Dermis blood vessel endothelial cell (primary cell): ENCODE measurements at places on chromosomes 12 and 14.

GRCh38 chr12:105912882-105913678 is 225.7 kb downstream of the NUAK1 start:
- DNase-seq = no peak

GRCh38 chr12:47947341-47947740 is 16.1 kb upstream of the TMEM106C start:
- no peak for DNase-seq

DNA sequence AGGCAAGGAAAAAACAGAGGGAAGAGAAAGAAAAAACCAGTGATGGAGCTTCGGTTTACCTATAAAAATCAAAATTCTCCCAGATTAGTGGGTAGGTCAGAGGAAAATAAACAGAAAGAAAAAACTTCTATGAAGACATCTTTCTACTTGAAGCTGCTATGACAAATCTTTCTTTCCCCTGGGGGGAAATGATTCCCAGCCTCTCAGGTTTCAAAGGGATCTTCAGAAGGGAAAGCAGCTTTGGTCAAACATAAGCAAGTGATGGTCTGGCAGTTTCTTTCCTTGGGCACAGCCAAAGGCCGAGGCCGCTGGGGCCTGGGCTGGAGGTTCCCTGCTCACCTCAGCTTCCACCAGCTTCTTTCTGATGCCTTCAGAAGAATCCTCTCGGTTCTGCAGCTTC is 104.5 kb downstream of the PRKAB1 start:
- no peak for DNase-seq

DNA sequence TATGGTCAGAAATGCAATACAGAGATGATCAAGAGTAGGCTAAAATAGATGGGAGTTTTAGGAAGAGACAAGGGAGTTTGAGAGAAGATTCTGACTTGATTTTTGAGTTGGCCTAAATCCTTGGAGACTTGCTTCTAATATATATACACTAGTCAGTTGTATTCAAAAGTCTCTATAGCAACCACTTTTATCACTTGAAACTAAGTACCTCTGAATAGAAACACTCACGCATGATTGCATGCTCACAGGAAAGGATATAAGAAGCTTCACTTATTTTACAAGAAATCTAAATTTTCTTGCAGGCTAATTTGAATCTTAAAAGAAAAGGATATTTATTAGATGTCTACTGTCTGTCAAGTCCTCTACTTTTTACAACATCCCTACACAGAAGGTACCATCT is 316.8 kb downstream of the SNAPC1 start:
- no peak for DNase-seq

- no peak for DNase-seq
Observed at GRCh38 chr14:105076296-105076804, 11.1 kb upstream of the GPR132 start.

DNA sequence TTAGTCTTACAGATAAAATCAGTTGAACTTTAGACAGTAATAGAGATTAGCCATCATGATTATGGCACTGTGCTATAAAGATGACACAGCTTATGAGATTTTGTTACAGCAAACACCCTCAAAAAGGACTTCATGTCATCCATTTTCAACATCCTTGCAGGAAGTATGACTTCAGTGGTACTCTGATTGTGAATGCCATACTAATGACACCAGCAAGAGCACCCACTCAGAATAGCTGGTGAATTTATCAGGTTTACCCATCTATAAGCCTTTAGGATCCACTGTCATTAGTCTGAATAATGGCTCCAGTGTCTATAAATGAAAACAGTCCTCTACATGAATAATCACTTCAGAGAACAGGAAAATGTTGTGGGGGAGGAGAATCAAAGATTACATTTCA is 615.2 kb downstream of the RPS29 start:
- DNase-seq = no peak

- DNase-seq = peak; percentile 37
Observed at GRCh38 chr12:13093191-13093847, 10.1 kb downstream of the GSG1 start.

DNA sequence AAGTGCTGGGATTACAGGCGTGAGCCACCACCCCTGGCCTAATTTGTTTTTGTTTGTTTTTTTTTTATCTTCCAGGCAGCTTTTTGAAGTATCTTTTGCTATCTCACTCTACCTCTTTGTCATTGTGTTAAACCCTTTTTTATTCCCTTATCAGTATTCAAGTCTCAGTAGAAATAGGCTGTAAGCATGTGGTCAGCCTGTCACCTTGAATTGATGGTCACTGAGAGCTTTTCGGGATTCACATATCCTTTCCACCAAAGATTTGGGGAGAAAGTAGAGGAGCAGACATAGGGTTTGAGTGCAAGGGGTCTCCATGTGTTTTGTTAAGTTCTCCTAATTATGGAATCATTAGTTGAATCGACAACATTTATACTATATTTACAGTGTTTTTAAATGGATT is 36.4 kb downstream of the TMPO start:
- DNase-seq = no peak

DNA sequence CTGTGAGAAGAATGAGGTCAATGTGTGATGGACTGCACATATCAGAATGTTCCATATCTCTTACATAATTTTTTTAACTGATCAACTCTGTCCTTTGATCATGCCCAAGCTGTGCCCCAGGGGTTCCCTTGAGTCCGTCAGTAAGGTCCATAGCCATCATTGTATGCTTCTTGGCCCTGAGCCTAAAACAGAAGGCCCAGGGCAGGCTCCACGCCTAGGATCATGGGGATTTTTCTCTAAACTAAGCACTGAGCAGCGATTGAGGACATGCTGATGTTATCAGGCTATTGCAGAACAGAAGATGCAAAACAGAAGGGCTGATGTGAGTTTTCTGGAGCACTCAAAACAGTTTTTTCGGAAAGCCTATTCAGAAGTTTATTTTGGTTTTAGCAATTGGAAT is 20.9 kb downstream of the RNASE9 start:
- no peak for DNase-seq

DNA sequence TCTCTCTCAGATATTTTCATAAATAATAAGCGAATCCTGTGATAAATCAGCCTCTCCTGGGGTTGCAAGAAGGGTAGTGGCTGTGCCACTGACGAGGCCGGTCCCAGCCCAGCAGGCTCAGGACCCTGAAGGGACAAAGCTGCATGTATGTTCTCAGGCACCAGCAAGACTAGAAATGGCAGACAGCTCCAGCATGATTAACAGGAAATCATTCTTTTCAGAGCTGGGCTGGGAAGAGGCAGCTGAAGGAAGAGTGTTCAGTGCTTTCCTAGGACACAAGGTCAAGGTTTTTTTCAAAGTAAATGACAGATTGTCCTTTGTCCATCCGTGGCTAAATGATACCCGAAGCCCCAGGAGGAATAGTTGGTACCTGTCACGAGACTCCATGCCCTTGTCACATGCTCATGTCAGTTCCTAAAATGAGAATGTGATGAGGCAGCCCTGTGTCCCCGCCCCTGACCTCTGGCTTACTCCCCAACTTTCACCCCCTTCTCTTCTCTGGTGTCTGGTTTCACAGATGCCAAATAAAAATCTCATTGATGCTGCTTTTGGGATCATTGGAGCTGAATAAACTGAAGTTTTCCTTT is 65.1 kb downstream of the PPP1R36 start:
- no peak for DNase-seq

DNA sequence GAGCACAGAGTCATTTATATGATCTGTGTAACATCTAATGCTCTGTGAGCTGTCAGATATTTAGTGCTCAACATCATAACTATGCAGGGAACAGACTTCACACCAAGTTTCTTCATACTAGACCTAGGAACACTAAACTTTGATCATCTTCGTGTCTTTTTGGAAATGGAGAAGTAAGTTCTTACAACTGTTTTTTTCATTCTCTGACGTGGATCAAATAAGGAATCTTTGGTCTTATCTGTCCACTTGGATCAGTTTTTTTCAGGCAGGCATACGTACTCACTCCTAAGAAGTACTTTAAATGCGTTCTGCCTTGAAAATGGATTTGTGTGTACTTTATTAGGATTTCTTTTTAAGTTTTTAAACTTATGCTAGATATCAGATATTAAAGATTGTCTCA is 191.0 kb downstream of the FBXL14 start:
- no peak for DNase-seq

DNA sequence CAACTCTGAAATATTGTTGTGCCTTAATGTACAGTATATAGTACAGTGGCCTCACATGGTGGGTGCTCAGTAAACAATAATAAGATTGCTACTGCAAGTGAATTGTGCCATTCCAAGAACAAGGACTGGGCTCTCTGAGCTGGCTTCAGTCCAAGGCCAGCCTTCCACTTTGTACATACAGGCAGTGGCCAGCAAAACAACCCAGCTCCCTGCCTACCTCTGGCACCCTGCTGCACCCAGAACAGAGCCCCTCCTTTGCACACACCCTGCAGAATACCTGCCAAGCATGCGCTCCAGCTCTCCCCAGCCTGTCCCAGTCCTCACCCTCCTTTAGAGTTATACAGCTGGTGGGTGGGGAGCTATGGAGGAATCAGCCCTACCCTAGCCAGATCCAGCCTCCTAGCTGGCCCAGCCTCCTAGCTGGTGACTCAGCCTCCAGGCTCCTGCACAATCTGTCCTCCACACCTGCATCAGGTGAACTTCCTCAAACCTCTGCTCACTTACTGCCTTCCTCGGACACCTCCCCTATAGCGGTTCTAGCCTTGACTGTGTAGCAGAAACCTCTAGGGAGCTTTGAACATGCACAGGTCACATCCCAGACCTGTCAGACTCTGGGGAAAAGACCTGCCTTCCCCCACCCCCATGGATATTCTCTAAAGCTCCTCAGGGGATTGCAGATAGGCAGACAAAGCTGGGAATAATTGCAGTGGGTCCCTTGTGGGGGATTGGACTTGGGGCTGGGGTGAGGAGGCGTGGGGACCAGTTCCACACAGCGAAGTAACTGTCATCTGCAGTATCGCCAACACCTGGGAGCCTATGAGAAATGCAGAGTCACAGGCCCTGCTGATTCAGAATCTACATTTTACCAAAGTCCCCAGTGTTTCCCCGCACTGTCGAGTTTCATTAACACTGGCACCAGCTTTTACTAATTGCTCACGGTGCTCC is 17.9 kb downstream of the ZDHHC22 start:
- no peak for DNase-seq

- no peak for DNase-seq
Observed at GRCh38 chr12:116365606-116366455, 88.3 kb upstream of the MED13L start.

DNA sequence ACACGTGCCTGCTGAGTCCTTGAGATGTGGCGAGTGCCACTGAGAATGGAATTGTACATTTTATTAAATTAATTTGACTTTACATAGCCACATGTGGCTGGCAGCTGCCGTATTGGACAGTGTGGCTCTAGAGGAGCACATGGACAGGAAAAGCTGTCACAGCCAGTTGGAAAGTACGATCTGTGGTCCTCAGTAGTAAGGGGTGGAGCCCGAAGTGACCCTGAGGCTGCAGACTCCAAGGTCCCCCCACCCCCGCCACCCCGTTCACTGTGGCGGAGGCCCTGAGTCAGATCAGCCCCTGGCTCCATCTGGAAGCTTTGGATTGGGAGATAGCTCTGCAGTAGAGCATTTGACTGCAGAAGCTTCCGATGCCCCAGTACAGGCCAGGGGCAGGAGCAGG is 25.8 kb upstream of the BEGAIN start:
- no peak for DNase-seq

DNA sequence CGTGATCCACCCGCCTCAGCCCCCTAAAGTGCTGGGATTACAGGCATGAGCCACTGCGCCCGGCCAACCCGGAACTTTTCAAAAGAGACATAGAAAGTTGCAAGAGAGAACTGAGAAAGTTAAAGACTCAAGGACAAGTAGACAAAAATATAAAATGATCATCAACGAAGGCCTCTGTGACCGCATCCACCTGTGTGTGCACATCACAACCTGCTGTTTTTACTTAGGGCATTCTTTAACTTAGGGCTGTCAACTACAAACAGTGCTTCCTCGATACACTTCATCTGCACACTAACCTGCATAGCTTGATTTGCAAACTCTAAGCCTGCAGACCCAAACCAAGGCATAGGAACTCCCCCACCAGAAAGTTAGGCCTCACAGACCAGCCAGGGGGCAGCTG is 14.8 kb downstream of the P2RX2 start:
- no peak for DNase-seq

GRCh38 chr14:28375295-28375694 is 391.3 kb upstream of the FOXG1 start:
- no peak for DNase-seq

DNA sequence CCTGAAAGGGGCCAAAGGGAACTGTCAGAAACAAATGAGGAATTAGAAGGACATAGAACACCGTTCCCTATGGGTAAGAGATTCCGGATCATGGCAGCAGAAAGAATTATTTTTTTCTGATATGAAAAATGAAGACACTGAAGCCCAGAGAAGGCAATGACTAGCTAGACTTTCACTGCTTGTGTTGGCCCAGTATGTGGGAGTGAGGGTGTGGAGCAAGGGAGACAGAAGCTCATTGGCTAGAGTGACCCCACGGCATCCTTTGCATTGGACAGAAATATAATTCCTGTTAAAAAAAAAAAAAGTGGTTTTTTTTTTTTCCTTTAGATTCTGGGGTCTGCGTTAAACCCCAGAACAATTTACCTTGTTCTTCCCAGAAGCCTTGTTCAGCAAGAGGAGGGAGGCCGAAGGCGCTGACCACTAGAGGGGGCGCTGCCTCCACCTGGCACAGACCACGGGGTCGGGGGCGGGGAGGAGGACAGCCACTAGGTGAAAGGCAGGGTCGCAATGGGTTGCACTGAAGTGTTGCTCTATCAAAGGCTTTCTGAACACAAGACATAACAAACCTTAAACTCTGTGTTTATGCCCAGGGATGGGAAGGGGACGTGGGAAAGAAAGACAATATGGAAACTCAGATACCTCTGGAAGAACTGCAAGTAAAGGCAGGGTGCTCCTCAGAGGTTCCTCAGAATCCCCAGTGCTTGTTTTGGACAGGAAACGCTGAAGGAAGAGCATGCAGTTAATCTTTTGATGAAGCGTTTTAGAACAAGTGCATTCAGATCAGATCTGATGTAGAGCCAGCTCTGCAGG is 156.8 kb downstream of the KCNA5 start:
- peak; percentile 60 for DNase-seq

DNA sequence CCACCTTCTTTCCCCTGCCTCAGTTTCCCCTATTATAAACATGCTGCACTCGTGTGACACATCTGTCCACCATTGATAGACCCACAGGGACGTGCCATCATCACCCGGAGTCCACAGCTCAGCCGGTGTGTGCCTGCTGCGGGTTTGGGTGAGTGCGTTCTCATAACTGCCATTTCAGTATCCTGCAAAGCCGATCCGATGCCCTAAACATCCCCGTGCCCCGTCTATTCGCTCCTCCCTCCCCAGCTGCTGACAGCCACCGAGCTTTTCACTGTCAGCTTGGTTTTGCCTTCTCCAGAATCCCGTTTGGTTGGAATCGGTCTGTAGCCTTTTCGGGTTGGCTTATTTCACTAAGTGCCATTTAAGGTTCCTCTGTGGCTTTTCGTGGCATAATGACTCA is 3.9 kb downstream of the LRCOL1 start:
- DNase-seq = no peak

GRCh38 chr12:9079883-9080675 is 35.6 kb downstream of the A2M start:
- DNase-seq = no peak
